ENCODE measurements at places on chromosomes 2 and 18. TPM values are rescaled to one million over a fixed set of nuclear protein-coding genes. Genes with fewer than 3 reads are reported as not detected.

GRCh38 chr2:113251118-113251517, 27.6 kb downstream of the PAX8 start:
- no peak for DNase-seq

- no peak for DNase-seq
These were observed 712 bp upstream of the SERPINB13 start for GRCh38 chr18:63586431-63586830.

- DNase-seq, result no peak
These were observed 15.2 kb downstream of the MMADHC start for GRCh38 chr2:149572102-149572953.

DNA sequence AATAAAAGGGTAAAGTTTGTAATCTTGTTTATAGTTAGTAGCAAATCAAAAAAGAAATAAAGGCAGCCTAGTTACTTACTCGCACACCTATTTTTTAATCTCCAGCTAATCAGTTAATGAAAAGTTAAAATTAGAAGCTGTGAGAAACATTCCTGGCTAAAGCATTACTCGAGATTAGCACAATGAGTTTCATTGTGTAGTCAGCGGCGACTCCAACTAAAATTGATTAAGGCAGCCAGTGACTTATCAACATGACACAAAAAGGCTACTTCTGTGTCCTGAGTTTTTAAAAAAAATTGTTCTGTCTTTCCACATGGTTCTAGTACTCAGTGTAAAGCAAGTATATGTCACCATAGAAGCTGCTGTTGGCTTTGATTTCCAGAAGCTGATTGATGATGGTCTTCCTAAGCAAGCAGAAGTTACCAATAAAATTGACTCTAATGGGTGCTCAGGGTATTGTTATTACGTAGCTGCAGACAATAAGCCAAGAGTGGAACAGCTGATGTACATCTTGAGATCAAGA, 159.2 kb downstream of the CPS1 start:
- no peak for DNase-seq

- no peak for DNase-seq
These were observed 74.9 kb downstream of the ANKRD44 start for GRCh38 chr2:197235711-197236110.

- no peak for DNase-seq
These were observed 177.8 kb downstream of the EN1 start for GRCh38 chr2:118669654-118670053.

DNA sequence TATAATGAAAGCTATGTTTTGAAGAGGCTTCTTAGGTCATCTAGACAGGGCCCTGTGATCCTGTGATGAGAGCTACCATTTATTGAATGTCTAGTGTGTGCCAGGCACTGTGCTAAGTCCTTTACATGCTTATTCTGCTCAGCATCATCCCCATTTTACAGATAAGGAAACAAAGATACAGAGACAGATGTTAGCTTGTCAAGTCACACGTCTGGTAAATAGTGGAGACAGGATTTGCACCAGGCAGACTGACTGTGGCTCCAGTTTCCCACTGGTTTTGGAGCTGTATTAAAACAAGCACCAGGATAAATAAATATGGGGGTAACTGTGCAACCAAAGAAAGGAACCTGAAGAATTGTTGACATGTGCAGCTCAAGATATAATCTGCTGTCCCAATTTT, 19.2 kb upstream of the EML6 start:
- DNase-seq, result no peak

GRCh38 chr18:44579745-44580144, 100.9 kb upstream of the SETBP1 start:
- DNase-seq, result no peak

GRCh38 chr2:68193787-68194372, 36.2 kb downstream of the PNO1 start:
- no peak for DNase-seq

DNA sequence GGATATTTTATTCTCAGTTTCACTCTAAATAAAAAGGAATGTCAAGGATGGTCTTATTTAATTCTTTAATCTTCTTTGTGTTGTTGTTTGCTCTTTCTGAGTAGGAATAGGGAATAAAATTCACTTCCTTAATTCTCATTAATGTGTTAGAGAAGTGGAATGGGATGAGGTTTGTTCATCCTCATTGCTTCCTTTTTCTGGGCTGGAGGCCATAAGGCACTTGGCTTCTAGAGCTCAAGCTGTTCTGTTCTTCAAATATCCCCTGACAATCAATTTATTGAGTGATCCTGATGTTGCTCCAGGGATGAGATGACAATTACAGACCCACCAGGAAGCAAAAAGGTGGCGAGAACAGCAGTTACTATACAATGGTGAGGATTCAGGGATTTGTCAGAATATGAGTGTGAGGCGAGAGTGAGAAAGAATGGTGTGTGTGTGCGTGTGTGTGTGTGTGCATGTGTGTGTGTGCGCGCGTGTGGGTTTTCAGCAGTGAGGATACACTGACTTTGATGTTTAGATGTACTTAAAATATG, 557.6 kb upstream of the FANCL start:
- DNase-seq, result no peak

DNA sequence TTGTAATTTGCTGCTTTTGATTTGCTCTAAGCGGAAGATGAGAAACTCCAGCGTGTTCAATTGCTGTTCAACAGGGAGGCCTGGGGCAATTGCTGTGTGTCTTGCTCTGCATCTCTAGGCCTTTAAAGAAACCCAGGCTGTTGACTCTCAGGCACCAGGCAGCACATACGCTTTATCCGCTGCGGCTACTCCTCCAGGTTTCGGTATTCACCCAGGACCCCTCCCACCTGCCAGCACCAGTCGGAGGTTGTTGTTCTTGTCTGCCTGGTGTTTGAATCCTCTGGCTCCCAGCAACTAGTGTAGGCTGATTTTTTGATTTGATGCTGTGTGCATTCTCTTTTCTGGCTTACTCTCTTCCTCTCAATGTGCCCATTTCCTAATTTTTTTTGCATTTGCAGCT, 383.1 kb downstream of the TSN start:
- no peak for DNase-seq

DNA sequence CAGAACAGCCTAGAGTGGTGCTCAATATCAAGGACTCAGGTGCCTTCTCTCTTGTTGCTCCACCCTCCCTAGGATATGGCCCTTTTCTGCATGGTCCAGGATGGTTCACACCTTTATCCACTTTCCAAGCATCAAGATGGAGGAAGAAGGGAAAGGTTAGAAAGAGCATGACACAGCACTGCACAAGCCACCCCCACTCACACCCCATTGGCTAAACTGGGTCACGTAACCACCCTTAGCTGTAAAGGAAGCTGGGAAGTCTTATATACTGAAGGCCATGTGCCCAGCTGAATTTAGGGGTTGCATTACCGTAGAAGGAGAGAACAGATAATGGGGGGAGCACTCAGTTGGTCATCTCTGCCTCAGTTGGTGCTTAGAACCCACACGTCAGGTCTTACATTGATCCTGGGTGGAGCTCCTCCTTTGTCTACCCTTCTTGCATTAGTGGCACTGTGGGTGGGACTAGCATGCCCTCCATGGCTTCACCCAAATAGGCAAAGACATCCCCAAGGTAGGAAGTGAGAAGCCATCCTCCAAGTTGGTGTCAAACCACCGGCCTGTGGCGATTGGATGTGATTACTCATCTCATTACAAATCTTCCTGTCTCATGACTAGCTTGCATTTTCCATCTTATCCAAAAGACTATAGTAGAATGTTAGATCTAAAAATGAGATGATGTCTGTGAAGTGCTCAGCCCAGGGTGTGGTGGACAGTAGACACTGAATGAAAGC, 248.5 kb downstream of the HAUS1 start:
- DNase-seq, result no peak

GRCh38 chr2:237210763-237211162, 125.1 kb downstream of the COPS8 start:
- no peak for DNase-seq

DNA sequence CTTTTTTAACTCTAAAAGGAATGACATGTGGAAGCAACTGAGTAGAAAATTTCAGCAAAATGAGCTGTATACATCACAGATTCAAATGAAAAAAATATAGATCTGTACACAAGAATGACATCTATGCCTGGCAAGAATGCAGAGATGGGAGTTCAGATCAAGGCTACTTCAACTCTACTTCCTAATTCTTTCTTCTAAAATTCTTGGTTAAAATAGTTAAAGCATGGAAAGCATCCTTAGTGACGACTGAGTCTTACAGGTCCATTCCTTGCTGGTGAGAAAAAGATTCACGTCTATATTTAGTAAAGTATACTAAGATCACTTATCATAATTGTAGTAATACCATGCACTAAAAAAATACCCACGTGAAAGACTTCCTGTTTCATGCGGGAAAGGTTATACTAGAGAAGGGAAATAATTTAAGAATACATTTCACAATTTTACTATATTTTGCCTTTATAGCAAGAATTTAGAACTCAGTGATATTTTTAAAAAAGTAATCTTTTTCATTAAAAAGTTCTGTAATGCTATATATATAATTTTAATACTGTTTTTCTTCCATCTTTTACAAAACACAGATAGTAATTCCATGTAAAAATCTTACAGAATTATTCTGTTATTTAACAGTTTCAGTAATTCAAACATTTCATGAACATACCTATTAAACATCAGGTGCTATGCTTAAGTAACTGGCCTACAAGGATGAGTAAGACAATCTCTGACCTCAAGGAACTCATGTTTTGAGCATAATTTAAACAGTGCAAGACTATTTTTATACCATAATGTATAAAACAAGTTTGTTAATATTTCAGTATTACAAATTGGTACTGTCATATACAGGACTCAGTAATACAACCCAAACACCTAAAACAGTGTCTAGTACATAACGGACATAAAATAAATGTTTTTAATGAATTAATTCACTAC, 159.6 kb downstream of the BAZ2B start:
- no peak for DNase-seq

- no peak for DNase-seq
These were observed 233.0 kb downstream of the ACTR3 start for GRCh38 chr2:114122930-114123329.

DNA sequence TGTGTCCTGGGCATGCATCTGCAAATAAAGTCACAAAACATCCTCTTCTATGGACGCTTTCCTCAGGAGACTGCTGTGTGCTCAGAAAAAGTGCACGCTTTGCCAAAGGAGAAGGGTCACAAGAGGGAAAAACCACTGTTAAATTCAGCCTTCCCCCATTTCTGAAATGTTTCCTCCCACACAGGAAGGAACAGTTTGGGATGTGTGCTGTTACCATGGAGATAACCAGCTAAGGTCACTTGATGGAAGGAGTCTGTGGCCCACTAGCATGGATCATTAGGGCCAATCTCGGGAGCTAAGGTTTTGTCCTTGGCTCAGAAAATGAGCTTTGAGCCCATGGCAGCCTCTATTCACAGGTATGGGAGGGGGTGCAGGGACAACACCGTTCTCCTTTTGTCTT, 5.6 kb downstream of the KCNE4 start:
- no peak for DNase-seq

- no peak for DNase-seq
These were observed 100.4 kb upstream of the GPR45 start for GRCh38 chr2:105141099-105141614.

GRCh38 chr2:230905448-230906421, 19.3 kb downstream of the GPR55 start:
- peak; percentile 74 for DNase-seq

GRCh38 chr2:62919041-62919440, 131.6 kb upstream of the OTX1 start:
- no peak for DNase-seq

YPEL5 gene
- 88.3 TPM for total RNA-seq

KCNIP3 gene
- total RNA-seq, result 10.5 TPM

VWA3B gene
- not detected for total RNA-seq

TUBB6 gene
- 288 TPM for total RNA-seq

SIX3 gene
- total RNA-seq, result not detected

COL4A3 gene
- total RNA-seq, result 0.76 TPM

CNTNAP5 gene
- total RNA-seq, result not detected

DSG1 gene
- total RNA-seq, result not detected

Data from posterior vena cava (tissue), 2 donors.